ENCODE measurements at places on chromosomes 16 and 17. TPM values are rescaled to one million over a fixed set of nuclear protein-coding genes. Genes with fewer than 3 reads are reported as not detected.

The SECTM1 gene
- polyA plus RNA-seq: 3.0 TPM

The PPY gene
- not detected for polyA plus RNA-seq

The ARHGDIG gene
- polyA plus RNA-seq: not detected

The DPEP1 gene
- not detected for polyA plus RNA-seq

The GOSR2 gene
- 42.1 TPM for polyA plus RNA-seq

The KRTAP2-3 gene
- 4.5 TPM for polyA plus RNA-seq

The KRT40 gene
- polyA plus RNA-seq: not detected

DNA sequence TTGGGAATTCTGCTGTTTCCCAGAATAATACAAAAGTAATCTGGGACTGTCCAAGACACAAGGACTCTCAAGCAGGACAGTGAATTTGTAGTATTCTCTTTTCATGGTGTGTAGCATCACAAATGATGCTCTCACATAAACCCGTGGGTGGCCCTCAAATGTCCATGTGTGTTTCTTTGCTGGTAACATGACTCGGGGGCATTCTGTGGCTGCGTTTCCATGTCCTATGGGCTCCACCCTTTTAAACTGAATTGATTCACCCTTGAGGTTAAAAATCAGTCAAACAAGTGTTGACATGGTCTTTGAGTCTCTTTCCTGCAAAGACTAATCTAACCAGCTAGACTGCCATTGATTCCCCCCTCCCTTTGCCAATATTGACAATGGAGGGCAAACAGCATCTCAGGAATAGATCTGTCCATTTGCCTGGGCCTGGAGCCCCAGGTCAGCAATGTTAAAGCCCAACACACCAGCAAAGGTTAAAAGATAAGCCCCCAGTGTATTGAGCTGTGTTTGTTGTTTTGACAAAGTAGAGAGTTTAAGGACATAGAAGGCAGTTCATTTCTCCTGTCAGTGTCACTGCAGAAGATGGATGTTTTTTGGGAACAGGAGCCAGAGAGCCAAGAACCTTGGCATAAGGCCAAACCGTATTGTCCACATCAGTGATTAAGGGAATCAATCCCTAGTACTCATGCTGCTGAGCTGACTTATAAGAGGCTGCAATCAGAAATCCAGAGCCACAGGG is 117.1 kb upstream of the COX10 start:
- peak; percentile 8 for DNase-seq

GRCh38 chr17:27566671-27567562 is 64.1 kb upstream of the LGALS9 start:
- no peak for DNase-seq

DNA sequence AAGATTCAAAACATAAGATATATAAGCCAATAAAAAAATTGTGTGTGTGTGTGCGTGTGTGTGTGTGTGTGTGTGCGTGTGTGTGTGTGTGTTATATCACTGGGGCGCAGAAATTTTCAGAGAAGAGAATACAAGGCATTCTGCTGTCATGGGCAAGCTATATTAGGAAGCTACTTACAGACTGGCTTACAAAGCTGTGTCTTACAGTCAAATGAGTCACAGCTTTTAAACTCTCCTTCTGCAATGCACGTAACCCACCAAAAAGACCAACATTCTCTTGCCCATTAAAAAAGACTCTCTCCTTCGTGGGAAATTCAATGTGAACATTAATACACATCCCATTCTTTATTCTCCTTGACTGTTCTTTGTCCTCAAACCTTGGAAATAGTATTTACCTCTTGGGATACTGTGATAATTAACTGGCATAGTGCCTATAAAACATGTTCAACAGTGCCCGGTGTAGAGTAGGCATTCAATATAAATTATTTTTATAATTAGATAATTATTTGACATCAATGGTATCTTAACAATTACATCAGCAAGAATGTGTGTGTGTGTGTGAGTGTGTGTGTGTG is 860.4 kb upstream of the SOX9 start:
- DNase-seq: peak; percentile 53

DNA sequence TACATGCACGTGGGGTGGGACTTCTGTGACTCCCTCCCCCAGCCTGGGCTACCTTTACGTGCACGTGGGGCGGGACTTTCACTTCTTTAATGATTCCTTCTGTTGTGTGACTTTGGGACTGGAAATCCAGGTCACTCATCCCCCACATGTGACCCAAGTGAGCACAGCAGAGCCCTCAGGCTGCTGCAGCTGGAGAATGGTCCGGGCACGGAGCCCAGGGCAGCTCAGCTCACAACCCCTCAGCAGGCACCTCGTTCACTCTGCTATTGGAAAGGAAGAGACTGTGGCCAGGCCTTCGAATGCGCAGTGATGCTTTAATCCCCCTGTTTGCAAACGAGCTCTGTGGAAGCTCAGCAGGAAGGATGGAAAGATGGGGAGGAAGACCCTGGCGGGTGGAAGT is 14.7 kb downstream of the DBNDD1 start:
- DNase-seq: no peak

DNA sequence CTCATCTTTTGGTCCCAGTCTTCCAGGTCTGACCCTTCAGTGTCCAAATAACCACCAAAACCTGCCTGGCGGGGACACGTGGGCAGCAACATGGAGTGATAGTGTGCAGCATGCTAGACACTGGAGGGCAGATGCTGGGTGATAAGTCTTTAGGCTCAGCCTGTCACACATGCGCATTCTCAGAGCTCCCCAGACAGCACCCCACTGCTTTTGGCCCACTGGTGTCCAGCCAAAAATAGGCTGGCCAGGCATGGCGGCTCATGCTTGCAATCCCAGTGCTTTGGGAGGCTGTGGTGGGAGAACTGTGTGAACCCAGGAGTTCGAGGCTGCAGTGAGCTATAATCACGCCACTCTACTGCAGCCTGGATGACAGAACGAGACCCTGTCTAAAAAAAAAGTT is 12.3 kb downstream of the GINS2 start:
- DNase-seq: no peak

GRCh38 chr16:69712277-69712676 is 14.1 kb downstream of the NQO1 start:
- peak; percentile 42 for DNase-seq

DNA sequence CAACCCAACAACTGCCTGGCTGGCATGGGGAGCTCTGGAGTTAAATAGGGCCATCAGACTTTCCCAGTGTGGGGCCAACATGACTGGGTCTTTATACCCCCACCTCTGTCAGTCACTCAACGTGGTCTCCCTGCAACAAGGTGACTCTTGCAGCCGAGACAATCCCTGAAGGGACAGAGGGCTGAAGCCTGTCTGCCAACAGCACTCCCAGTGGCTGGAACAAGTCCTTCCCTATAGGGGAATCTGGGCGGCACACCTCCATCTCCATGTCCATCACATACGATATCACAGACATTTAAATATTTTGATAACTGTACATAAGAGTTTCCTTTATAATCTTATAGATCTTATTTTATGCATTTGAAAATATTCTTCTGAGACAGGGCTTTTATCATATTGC is 4.8 kb upstream of the MAPT start:
- no peak for DNase-seq

GRCh38 chr16:66344533-66345145 is 21.9 kb upstream of the CDH5 start:
- DNase-seq: peak; percentile 18

GRCh38 chr17:13931800-13932460 is 137.4 kb upstream of the COX10 start:
- peak; percentile 35 for DNase-seq

- no peak for DNase-seq
Measured at GRCh38 chr17:36468903-36469635, 17.4 kb upstream of the ZNHIT3 start.

DNA sequence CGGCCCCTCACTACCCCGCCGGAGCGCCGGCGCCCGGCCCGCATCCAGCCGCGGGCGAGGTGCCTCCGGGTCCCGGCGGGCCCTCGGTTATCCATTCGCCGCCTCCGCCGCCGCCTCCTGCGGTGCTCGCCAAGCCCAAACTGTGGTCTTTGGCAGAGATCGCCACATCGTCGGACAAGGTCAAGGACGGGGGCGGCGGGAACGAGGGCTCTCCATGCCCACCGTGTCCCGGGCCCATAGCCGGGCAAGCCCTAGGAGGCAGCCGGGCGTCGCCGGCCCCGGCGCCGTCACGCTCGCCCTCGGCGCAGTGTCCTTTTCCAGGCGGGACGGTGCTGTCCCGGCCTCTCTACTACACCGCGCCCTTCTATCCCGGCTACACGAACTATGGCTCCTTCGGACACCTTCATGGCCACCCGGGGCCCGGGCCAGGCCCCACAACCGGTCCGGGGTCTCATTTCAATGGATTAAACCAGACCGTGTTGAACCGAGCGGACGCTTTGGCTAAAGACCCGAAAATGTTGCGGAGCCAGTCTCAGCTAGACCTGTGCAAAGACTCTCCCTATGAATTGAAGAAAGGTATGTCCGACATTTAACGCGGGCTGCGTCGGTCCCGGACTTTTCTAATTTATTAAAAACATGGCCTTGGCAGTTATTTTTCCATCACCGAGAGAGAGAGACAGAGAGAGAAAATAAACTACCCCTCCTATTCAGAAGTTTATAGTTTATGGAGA is 2.8 kb downstream of the IRX5 start:
- peak; percentile 46 for DNase-seq

- peak; percentile 61 for DNase-seq
Measured at GRCh38 chr17:82531431-82531881, 11.9 kb downstream of the FOXK2 start.
